ENCODE measurements at places on chromosomes 2 and 18.

DNA sequence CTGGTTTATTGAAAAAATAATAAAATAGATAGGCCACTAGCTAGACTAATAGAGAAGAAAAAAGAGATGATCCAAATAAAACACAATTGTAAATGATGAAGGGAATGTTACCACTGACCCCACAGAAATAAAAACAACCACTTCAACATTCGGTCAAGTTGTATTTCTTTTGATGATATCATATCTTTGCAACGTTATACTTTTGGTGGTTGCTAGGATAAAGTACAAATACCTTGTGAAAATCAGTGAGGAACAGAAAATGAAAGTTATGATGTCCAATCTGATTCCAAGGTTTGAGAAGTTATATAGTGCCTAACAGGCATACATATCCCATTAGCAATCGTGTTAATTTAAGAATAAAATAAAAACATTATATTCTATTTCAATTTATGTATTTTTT lies 6.6 kb upstream of the ASNSD1 start:
- no peak for DNase-seq

DNA sequence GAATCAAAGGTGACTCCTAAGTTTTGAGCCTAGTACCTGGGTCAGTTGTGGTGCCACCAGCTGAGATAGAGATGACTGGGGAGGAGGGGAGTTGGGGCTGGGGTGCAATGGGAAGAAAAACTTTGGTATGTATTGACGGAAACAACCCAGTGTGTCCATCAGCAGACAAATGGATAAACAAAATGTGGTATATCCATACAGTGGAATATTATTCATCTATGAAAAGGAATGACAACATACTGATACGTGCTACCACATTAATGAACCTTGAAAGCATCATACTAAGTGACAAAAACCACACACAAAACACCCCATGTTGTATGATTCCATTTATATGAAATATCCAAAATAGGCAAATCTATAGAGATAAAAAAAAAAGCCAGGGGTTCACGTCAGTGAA lies 41.1 kb upstream of the GPR155 start:
- DNase-seq, result no peak

DNA sequence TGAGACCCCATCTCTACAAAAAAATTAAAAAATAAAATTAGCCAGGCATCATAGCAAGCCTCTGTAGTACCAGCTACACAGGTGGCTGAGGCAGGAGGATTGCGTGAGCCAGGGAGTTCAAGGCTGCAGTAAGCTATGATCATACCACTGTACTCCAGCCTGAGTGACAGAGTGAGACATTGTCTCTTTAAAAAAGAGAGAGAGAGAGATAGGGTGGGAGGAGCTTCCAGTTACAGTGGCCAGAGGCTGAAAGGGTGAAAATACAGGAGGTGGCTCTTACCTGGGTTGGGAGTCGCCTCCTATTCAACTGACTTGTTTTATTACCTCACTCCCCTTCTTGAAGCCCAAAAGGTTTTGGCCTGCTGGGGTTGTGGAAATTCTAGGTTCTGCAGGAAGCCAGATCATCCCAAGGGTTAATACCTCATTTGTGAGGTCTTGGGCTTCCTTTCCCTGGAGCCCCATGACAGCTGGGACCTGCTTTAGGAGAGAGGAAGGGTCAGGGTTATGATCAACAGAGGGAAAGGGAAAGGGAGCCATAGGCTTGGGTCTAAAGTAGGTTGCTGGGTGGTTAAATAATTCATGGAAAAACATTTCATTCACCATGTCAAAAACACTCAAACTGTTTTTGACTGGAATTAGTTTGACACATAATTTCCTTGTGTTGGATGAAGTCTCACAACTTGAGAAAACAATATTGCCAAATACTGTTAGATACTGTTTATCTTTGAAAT lies 17.4 kb downstream of the DYNC2LI1 start:
- DNase-seq, result no peak

GRCh38 chr18:1965016-1965415 lies 606.3 kb downstream of the METTL4 start:
- no peak for DNase-seq

DNA sequence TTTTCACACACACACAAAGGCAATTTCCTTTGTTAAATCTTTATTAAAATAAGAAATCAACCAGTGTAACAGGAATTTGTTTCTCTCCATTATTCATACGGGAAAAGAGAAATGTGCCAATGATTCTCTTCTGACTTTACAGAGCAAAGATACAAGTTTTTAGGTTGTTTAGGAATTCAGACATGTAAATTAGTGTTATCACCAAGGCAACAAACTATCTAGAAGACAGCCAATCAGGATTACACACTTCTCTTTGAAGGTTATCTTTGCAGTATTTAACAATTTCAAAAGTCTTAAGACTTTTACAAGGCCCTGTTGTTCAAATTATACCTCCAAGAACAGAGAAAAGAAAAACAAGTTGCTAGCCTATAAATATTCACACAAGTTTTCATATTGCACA lies 14.5 kb downstream of the CD302 start:
- no peak for DNase-seq

DNA sequence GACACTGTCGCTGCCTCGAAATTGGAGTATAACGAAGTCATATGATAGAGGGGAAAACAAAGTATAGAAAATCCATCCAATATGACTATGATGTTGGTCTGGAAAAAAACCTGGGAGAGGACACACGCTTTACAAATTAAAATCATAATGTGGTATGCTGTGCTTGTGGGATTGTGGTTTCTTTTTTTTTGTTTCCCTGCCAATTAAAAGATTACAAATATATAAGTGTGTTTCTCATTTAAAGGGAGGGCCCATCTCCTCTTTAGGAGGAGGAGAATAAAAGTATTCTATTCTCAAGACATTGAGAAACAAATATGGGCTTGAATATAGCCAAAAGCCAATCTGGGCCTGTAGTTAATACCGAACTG lies 86.6 kb downstream of the EPHA4 start:
- DNase-seq, result no peak

Measured in BE2C (cell line).